ENCODE measurements at places on chromosomes 5 and 9.

- no peak for DNase-seq
Measured at GRCh38 chr9:127444921-127445850, 6.0 kb downstream of the RPL12 start.

DNA sequence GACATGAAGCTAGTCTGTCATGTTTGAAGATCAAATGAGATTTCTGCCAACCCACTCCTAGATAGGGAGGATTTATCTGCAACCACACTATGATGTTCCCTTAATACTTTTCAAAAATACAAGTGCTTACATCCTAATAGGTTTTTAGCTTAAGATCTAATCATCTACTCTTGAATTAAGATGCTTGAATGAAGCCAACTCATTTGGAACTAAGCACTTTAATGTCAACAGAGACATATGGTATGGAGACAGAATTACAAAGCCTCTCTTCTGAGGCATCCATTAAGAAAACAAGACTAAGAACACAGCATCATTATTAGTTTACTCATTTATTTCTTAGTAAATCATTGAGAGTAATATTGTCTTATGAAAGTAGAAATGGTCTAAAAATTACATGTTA lies 139.3 kb upstream of the NFIB start:
- no peak for DNase-seq

DNA sequence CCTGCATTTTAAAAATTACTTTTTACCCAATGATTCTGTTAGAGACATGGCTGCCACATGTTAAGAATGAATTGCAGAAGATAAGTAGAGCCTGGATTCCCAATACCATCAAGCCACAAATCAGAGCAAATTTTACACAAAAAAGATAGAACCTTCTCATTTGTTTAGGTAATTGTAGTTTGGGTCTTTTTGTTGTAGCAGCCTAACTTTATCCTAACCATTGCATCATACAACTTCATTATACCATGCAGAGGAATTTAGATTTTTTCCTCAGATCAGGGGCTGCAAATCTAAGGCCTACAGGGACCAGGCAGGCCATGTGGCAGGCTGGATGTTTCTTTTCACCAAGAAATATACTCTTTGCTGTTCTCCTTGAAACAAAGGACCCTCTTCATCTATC lies 34.6 kb downstream of the NKX2-5 start:
- no peak for DNase-seq

GRCh38 chr5:51018423-51018822 lies 352.0 kb downstream of the PARP8 start:
- no peak for DNase-seq

GRCh38 chr5:122089096-122090013 lies 11.3 kb upstream of the LOX start:
- DNase-seq, result no peak

DNA sequence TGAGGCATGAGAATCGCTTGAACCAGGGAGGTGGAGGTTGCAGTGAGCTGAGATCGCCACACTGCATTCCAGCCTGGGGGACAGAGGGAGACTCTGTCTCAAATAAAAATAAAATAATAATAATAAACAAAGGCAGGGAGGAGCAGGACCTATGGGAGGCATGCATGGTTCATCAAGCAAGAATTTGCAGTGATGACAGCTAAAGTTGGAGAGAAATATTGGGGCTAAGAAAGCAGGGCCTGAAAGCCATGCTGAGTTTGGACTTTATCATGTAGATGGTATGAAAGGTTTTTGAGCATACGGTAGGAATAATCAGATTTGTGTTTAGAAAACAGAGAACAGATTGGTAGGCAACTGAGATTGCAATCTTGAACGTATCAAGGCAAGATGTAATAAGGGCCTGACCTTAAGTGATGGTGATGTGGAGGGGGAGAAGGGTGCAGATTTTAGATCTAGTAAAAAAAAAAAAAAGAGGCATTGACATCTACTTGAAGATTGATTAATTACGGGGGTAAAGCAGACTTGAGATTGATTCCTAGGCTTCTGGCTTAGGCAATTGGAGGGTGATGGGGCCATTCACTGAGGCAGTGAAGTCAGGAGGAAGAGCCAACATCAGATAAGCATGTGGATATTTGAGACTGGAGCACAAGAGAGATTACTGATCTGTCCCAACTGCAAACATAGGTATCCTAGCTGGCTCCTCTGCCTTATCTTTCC lies 50.7 kb downstream of the CFAP95 start:
- no peak for DNase-seq

GRCh38 chr9:132235894-132236661 lies 74.2 kb downstream of the NTNG2 start:
- DNase-seq, result peak; percentile 73

DNA sequence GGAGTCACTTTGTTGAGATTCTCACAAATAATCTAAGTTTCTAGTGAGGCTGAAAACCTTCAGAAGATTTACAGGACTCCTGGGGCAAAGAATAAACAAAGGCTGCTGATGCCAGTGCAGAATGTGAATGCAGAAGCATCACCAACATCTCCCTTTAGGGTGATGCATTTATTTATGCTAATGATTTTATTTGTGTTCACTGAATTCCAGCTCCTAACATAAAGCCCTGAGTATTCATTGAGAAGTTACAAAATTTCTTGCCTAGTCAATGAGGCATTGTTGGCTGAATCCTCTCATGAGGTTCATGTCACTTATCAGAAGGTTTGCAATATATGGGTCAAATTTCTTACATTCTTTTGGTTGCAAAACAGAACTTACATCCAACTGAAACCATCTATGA lies 70.0 kb downstream of the GRIN3A start:
- no peak for DNase-seq

- DNase-seq, result no peak
Measured at GRCh38 chr5:77568082-77568481, 70.4 kb downstream of the OTP start.

GRCh38 chr5:10493884-10494283 lies 52.2 kb downstream of the ROPN1L start:
- no peak for DNase-seq

DNA sequence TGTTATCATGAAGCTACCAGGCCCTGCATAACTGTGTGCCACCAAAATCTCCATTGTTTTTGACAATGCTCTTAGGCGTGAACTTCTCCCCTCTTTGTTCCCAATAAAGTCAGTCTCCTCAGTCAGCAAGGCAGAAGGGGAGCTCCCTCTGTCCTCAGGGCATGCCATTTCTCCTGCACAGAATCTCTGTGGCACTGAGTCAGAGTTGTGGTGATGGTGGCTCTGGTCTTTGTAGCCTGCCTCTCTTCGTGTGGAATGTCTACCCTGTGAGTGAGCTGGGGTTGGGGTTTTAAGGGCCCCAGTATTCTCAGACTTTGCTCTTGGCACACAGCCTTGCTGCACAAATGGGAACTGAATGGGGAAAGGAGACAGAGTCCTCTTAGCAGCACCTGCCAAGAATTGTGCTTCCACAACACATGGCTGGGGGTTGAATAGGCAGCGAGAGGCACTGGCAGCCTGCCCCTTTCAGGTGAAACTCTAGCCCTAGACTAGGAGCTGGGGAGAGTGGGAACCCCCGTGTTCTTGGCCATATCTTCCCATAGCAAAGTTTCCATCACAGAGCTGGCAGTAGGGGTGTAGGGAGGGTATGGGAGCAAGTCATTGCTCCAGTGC lies 146.6 kb downstream of the SH3GL2 start:
- DNase-seq, result no peak

- DNase-seq, result no peak
Measured at GRCh38 chr9:91643481-91644077, 219.9 kb upstream of the NFIL3 start.

DNA sequence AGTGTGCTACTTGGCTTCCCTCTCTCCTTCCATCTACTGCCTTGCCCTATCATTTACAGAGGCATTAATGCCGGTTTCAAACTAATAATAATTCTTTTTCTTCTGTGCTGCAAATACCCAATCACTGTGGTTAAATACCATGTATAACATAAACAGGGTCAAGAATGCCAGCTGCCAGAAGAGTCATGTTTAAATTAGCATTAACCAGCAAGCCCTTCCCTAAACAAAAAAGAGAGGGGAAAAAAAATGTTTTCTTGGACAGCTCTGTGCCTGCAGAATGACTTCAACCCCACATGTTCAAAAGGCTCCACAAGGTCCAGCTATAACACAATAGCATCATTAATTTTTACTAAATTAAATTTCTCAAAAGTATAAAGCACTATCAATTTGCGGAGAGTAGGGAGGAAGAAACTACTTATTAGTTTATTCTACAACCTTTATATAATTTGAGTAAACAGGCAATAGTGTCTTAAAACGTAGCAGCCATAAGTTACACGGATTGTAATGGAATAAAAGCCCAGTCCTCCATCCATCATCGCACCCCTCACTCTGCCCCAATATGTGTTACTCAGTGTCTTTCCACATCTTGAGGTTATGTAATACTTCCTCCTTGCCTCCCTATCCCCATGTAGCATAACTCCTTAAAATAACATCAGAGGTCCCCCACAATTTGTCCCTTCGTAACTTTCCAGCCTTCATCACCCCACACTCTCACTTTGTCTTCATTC lies 3.9 kb downstream of the LPAR1 start:
- no peak for DNase-seq

- no peak for DNase-seq
Measured at GRCh38 chr5:131220566-131220965, 43.3 kb upstream of the CDC42SE2 start.

- no peak for DNase-seq
Measured at GRCh38 chr9:102445906-102446305, 549.2 kb upstream of the CYLC2 start.

- DNase-seq, result no peak
Measured at GRCh38 chr5:89397096-89397495, 514.1 kb upstream of the MEF2C start.

DNA sequence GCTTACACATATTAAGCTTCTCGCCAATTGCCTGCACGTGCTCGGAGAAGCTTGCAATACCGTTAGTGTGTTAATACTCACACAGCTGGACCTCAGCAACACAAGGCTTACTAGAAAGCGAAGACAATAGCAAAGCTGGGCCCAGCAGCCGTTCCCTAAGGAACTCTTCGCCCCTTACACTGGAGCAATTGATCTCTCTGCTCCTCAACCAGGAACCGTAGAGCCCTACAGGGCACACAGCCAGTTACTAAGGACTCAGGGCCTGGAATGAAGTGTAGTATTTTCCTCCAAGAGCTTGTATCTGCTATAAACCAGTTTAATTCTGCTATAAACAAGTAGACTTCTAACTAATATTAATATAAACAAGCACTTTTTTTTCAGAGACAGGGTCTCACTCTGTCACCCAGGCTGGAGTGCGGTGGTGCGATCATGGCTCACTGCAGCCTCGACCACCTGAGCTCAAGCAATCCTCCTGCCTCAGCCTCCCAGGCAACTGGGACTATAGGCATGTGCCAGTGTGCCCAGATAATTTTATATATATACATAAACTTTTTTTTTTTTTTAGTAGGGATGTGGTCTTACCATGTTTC lies 67.0 kb upstream of the SIMC1 start:
- DNase-seq, result peak; percentile 22

- DNase-seq, result no peak
Measured at GRCh38 chr5:122183098-122183787, 53.9 kb downstream of the ZNF474 start.

GRCh38 chr9:135326633-135327152 lies 152.9 kb upstream of the PPP1R26 start:
- DNase-seq, result no peak

DNA sequence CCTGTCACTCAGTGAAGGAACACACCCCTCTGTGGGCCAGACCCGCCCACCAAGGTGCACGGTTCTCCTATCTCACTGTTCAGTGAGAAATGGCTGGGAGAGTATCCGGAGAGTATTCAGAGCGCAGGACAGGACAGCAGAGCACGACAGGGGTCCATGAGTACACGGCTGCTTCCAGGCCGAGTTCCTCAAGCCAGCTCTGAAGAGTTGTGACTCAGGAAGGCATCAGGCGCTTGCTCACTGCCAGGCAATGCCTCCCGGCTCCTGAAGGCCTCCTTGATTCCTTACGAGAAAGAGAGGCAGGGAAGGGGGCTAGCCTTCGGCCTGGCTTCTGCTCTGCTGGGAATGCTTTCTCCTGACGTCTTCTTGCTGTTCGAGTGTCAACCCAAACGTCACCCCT lies 132.1 kb upstream of the PPP1R26 start:
- no peak for DNase-seq

DNA sequence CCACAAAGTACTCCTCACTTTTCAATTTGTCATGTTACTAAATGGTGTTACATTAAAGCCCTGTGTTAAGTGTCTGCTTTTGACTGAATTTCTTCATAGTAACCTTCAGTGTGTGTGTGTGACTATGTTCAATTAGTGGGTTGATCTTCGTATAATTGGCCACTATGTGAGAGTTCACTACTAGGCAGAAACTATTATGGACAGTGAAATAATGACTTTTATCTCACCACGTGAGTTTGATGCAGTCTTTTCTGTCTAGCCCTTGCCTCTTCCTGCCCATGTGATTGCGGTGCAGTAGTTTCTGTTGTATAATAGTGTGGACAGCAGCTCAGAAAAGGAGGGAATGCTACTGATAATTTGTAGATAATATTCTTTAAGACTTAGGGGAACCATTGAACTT lies 1.8 kb upstream of the MAML1 start:
- no peak for DNase-seq

DNA sequence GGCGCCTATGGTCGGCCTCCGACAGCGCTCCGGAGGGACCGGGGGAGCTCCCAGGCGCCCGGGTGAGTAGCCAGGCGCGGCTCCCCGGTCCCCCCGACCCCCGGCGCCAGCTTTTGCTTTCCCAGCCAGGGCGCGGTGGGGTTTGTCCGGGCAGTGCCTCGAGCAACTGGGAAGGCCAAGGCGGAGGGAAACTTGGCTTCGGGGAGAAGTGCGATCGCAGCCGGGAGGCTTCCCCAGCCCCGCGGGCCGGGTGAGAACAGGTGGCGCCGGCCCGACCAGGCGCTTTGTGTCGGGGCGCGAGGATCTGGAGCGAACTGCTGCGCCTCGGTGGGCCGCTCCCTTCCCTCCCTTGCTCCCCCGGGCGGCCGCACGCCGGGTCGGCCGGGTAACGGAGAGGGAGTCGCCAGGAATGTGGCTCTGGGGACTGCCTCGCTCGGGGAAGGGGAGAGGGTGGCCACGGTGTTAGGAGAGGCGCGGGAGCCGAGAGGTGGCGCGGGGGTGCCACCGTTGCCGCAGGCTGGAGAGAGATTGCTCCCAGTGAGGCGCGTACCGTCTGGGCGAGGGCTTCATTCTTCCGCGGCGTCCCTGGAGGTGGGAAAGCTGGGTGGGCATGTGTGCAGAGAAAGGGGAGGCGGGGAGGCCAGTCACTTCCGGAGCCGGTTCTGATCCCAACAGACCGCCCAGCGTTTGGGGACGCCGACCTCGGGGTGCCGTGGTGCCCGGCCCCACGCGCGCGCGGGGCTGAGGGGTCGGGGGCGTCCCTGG lies 561 bp downstream of the DAPK1 start:
- DNase-seq, result peak; percentile 69

- no peak for DNase-seq
Measured at GRCh38 chr5:109943701-109944235, 254.0 kb downstream of the MAN2A1 start.

GRCh38 chr5:132656774-132657355 lies 1.1 kb upstream of the IL13 start:
- DNase-seq, result no peak

GRCh38 chr9:13063880-13064459 lies 215.5 kb downstream of the MPDZ start:
- no peak for DNase-seq

DNA sequence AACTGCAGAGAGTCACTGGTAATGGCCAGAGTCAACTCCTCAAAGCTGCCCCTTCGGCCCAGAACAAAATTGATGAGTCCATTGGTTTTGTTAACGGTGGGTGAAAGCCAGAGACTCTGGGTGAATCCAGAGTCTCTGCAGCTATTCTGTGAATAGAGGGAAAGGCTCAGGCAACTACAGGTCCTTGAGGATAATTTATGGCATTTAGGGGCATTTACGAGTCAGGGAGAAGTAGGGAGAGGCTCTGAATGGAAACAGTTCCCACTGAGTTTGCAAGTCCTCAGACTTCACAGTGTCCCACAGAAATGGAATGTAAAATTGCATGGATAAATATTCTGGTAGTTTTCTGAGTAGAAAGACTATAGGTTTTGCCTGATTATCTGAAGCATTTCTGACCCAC lies 257.8 kb downstream of the SEC61B start:
- DNase-seq, result no peak
